Activated CD4-positive, alpha-beta T cell treated with anti-CD3 and anti-CD28 coated beads, Interleukin-2, Interleukin-6, amounts not matched to agents 100 ng/mL and 50 ng/mL, durations not matched to agents 16 hours and 8 hours (primary cell): ENCODE measurements at places on chromosomes 1 and 21.

DNA sequence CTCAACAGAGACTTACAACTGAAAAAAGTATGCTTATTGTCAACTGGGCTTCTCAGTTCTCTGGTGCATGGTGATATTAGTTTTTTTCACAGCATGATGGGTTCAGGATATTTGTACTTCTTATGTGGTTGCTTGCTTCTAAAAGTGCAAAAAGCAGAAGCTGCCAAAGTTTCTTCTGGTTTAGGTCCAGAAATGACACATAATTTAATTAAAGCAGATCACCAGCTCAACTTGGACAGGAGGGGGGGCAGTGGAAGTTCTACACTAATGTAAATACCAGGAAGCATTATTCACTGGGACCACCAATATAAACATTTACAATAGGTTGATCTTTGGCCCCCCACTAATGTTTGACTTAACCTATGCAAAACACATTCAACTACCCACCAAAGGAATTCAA is 354.8 kb upstream of the BRINP3 start:
- DNase-seq = no peak

DNA sequence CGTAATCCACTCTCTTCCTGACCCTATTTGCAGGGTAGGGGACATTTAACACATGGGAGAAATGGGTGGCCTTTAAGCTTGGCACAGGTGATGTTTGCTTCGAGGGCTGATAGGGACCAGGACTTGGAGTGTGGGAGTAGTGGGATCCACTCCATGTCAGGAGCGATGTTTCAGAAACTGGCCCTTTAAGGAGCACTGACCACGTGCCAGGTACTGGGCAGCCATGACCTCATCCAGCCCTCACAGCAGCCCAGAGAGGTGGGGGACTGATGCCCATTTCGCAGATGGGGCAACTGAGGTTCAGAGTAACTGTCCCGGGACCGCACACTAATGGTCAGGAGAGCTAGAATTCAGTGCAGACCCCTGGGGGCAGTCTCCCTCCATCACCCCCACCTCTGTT is 11.4 kb downstream of the PADI3 start:
- DNase-seq = no peak

- DNase-seq = no peak
These were observed 6.7 kb downstream of the TRIM45 start for GRCh38 chr1:117114877-117115276.

DNA sequence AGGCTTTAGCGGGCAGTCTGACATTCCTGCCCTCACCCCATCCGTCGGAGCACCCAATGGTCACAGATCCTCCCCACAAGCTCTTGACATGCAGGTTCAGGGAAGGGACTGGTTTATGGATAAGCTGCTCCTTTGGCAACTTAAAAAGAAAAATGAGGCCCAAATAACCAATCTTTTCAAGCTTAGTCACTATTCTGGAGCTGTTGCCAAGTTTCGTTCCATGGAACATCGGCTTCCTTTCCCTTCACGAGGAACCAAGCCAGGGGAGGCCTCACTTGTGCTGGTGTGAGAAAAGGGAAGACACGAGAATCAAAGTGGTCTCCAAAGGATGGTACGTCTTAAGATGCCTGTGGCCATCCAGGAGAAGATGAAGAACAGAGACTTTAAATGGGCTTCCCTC is 46.1 kb upstream of the LPAR3 start:
- no peak for DNase-seq

DNA sequence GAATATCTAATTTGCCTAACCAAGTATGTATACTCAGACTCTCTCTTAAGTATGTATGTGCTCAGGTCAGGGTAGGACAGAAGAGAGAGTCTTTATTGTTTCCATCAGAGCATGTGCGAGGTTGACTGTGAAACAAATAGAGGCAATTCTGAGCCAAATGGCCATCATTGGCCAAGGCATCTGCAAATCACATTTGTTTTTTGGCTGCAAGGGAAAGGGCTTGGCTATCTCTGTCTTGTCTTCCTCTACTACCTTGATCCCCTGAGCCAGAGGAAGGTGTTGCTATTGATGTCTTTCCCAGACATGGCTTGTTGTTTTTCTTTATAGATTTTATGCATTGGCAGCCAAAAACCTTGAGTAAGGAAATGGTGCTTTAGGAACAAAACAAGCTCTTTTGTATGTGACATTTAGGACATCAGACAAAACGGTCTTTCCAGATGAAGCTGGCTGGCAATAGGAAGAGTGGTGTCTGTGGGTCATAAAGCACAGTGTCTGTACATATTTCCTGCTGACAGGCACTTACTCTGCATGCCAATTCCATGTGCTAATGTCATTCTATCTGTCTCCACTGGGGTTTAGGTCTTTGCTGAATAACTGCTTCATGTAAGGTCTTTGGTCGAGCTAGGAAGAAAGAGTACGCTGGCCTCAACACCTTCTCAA is 163.3 kb downstream of the BRINP2 start:
- DNase-seq = no peak
